AG04450 (cell line): ENCODE measurements at places on chromosomes 3 and 15.

DNA sequence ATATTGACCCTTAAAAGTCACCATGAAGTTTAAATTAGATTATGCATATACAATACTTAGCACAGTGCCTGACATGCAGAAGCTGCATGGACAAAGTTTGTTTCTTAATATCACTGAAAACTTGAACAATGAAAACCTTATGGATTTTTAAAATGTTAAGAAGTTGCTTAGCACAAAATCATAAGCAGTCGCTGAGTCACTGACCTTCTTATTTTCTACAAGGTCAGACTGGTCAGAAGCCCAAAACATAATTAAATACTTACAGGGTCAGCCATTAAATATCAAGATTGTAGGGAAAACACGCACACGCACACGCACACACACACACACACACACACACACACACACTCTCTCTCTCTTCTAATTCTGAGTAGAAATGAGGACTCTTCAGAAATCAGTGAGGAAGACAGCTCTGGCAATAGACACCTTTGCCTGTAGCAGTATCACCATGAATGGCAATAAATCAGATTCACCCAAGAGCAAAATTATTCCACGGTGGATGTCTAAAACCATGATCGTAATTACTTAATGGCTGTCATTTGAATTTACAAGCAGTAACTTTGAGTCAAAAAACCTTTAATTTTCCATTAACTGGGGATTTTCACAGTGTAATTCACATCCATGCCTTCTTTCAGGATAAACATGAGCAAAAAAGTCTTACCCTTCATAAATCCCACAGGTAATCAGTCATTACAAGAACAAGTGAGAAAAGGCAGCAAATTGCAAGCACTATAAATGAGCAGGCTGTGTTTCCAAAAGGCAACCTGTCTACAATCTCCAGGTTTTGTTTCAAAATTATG is 147.5 kb downstream of the OSBPL10 start:
- no peak for DNase-seq

DNA sequence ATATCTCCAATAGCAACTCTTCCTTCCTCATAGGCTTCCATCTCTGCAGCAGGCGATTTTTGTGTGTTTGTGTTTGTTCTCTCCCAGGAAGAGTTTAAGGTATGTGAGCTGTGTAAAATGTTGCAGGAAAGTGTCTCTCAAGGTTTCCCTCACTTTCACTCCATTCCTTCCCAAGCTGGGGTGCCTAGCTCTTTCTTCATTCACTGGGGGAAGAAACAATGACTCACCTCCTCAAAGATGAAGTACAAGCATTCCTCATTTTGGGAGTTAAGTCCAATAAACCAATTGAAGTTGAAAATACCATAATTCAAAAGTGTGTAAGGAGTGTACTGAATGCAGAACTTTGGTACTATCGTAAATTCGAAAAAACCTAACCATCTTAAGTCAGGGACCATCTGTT is 422.7 kb upstream of the CFAP20DC start:
- no peak for DNase-seq

DNA sequence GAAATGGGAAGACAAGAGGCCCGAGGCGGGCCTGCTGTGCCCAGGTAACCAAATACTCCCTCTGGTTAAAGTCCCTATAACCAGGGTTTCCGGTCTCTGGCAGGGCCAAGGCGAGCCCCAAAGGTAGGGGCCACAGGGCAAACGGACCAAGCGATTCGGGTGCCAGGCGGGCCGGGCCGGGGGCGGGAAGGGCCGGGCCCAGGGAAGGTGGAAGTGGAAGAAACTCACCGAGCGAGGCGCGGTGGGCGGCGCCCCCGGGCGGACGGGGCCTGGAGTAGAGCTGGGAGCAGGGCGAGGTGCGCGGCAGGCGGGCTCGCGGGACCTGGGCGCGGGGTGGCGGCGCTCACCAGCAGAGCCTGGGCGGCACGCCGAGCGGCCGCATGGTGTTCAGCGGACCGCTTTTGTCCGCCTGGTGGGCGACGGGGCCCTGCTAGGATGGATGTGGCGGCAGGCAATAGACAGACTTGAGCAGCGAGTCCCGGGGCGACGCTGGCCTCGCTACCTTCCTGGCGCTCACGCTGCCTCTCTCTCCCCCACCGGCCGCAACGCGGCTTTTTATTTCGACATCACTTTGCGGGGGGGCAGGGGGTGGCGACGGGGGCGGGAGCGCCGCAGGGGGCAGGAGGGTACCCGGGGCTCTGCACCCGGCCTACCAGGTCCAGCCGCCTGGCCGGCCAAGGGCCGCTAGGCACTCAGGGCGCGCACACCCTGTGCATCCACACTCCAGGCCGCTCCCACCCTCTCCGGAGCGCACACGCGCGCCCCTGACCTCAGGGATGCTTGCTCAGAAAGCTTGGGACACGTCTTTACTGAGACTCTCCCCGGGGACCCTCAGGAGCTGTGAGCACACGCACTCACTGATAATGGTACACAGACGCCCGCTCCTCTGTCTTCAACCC is at the start of gene GATA2:
GATA2 (minus strand) TSS at position 531 of the 899 bp plus-strand sequence. CDS start 6,170 bp downstream, outside the sequence.
- no peak for DNase-seq

DNA sequence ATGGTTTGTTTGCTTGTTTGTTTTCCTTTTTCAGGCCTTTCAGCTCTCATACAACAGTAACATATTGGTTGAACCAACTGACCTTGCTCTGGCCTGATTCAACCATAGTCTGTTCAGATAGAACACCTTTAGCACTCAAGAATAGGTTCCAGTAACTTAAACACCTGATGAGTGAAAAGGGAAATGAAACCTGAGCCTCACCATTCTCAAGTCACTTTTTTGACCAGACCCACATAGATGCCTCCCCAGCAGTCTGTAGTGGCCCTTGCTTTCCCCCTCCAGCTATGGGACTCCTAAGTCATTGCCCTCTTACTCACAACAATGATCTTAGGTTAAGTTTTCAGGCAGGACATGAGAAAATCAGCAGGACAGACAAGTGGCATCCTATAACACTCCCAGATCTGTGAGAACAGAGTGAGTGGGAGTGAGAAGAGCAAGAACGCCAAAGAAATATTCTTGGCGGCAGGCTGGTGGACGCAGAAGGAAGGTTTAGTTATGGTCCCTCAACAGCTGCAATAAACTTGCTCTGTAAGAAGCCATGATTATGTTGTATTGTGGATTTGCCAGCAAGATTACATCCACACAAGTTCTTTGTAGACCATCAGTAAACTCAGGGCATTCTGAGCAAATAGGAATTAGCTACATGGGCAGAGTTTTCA is 367.5 kb downstream of the MECOM start:
- DNase-seq = no peak

- no peak for DNase-seq
These were observed 120.7 kb upstream of the WNT5A start for GRCh38 chr3:55607844-55608243.

DNA sequence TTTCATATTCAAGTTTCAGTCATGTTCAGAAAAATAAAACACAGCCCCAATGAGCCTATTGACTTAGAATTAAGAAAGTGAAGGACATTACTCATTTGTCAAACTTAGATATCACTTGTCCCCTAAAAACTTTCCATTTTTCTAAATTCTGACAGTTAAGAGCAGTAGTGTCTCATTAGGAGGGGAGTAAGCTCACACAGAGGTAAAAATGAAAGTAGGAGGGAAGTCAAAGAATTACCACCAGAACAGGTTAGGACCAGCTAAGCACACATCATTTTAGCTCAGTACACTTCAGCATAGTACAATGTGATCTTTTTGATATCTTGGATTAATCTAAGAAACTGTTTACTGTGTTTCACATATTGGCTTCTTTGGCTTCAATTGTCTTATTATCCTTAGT is 64.3 kb downstream of the OSTN start:
- DNase-seq = no peak

DNA sequence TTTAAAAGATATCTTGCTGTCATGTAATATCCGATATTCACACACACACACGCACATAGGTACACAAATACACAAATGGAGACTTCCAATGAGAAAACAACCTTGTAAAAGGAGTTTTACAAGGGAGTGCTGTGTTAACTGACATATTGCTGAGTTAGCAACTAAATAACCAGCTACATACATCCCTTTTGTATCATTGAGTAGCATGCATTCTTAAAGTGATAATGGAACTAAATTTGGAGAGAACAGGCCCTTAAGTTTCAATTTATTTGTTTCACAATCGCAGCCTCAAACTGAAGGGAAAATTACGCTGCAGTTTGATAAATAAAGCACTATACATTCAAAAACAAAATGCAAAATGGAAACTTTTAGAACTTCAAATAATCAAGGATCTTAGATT is 1046.0 kb upstream of the NR2F2 start:
- DNase-seq = no peak

DNA sequence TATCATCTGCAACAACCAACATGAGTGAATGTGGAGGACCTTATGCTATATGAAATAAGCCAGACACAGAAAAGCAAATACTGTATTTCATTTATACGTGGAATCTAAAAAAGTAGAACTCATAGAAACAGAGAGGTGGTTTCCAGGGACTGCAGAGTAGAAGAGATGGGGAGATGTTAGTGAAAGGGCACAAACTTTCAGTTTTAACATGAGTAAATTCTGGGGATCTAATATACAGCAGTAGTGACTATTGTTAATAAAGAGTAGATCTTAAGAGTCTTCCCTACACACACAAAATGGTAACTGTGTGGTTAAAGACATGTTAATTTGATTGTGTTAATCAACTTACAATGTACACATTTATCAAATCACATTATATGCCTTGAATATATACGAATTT is 20.9 kb upstream of the MELTF start:
- no peak for DNase-seq

DNA sequence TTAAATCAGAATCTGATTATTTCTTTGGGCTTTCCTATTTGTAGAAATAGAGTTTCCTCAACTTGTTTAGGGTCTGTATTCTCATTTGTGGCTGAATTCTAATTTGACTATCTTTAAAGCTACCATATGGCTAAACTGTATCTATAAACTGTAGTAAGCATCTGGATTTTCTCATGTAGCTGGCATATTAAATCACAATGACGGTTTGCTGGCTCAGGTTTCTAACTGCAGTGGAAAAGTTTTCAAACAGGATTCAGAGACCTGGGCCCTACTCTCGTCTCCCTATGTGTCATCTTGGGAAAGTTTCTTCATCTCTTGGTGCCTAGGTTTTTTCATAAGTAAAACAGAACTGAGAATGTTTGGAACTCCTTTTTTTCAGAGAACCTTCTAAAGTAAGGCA is 68.3 kb downstream of the GALK2 start:
- DNase-seq = peak; percentile 88

- no peak for DNase-seq
These were observed 339.2 kb upstream of the DCBLD2 start for GRCh38 chr3:99240700-99241099.

GRCh38 chr3:167762296-167762695 is 26.8 kb downstream of the SERPINI1 start:
- DNase-seq = no peak

- DNase-seq = no peak
These were observed 1.9 kb upstream of the DPH6 start for GRCh38 chr15:35547775-35548364.

DNA sequence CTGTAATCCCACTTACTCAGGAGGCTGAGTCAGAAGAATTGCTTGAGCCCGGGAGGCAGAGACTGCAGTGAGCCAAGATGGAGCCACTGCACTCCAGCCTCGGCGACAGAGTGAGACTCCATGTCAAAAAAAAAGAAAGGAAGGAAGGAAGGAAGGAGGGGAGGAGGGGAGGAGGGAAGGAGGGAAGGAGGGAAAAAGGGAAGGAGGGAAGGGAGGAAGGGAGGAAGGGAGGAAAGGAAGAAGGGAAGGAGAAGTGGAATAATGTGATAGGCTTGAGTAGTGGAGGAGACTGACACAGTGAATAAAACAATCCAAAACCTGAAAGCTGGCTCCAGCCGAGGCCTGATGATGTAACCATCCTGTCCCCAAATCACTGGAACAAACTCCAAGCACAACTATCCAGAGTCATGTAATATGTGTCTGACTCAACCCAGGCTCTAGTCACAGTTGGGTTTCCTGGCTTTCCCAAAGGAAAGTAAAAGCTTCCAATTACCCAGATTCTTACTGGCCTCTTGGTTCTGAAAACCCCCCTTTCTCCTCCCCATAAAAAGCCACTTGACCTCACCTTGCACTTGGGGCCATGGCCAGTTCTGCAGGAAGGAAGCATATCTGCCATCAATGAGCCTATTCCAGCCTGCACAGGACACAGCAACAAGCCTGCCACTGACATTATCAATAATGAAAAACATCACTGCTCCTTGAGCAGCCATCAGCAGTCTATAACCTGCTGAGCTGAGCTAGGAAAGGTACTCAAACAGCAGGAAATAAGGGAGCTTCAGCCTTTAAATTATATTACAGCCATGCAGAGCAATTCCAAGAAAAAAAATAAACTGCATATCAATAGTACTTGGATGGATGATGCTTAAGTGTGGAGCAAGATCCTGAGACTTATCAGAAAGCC is 48.3 kb downstream of the MB21D2 start:
- no peak for DNase-seq

- DNase-seq = no peak
These were observed 66.4 kb upstream of the RPL32 start for GRCh38 chr3:12907729-12908128.

- peak; percentile 96 for DNase-seq
These were observed 45.4 kb downstream of the BTD start for GRCh38 chr3:15646851-15647511.

DNA sequence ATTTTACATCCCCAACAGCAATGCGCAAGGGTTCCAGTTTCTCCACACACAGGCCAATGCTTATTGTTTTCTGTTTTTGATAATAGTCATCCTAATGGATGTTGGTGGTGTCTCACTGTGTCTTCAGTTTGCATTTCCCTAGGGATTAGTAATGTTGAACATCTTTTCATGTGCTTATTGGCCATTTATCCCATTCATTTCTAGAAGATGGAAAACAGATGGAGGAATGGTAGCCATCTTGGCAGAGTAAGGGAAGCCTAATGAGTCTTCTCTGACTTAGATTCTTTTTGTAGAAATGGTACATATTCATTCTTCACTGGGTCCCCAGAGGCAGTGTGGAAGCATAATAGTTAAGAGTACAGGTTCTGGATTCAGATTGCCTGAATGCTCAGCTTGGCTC is 46.8 kb upstream of the SRGAP3 start:
- DNase-seq = no peak

DNA sequence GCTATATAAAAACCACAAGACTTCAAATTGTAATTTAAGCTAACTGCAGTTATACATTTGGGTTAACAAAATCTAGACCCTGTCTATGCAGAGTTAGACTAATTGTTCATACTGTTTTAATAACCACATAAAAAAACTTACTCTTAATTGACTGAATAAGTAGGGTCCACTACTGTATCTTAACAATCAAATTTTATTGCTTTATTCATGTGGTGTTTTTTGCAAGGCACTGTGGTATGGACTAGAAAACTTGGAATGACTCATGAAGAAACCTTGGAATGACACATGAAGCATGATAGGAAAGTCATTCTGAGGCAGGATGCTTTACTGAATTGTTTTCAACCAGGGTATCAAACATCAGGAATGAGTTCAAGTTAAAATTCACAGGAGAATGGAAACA is 2.3 kb downstream of the SERP1 start:
- DNase-seq = no peak

DNA sequence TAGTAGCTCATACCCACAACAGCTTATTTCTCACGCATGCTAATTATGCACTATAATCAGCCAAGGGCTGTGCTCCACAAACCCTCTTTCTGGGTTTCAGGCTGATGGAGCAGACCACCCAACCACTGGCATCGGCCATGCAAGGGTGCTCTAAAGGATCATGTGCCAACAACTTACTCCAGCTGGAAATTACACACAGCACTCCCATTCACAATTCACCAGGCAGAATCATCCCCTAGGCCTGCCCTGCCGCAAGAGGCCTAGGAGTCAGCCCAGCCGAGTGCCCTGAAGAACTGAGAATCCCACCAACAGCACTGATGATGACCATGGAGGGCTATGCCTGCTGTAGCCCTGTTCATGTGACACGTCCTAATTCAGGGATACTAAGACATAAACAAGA is 216.2 kb upstream of the CHRNA7 start:
- no peak for DNase-seq
